Upper lobe of left lung (tissue), 6 donors: ENCODE measurements at places on chromosomes 4 and X.
A peak's percentile ranks its signal among the peaks of the same experiment; 100 is the strongest.

- DNase-seq = no peak
These were observed 53.7 kb downstream of the PRKX start for GRCh38 chrX:3659761-3660160.

DNA sequence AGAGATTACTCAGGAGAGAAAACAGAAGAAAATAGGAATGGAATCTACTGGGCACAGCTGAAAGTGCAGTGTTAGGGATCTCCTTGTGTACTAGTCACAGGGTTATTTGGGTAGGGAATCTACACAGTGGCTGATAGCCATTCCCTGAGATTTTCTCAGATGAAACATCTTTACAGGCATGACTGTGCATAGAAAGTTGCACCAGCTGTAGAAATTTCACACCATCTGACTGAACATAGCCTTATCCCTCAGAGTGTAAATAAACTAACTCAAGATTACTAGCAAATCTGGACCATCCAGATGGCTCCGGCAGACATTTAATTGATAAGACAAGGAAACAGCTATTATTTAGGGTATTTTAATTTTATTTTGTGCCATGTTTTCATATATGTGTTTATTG lies 2053.5 kb upstream of the TENM3 start:
- DNase-seq = no peak

GRCh38 chr4:2417765-2418649 lies at the start of gene ZFYVE28:
Gene ZFYVE28 (minus strand): TSS chr4:2418645. CDS start chr4:2418323, 322 bp downstream.
- no peak for DNase-seq

GRCh38 chr4:109648266-109648996 lies 54.8 kb downstream of the CASP6 start:
- no peak for DNase-seq

DNA sequence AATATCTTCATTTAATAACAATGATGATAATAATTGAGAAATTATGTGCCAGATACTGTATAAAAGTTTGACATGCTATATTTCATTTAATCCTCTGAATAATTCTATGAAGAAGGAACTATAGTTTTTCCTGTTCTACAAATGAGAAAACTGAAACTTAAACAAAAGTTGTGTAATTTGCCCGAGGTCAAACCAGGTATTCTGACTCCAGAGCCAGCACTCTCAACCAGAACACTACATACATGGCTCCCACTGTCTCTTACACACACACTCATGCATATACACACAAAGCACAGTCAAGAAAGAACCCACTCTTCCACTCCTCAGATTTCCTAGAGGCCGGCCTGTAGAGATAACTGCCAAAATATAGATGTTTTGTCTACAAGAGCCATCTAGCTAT lies 374.0 kb upstream of the EMCN start:
- no peak for DNase-seq

DNA sequence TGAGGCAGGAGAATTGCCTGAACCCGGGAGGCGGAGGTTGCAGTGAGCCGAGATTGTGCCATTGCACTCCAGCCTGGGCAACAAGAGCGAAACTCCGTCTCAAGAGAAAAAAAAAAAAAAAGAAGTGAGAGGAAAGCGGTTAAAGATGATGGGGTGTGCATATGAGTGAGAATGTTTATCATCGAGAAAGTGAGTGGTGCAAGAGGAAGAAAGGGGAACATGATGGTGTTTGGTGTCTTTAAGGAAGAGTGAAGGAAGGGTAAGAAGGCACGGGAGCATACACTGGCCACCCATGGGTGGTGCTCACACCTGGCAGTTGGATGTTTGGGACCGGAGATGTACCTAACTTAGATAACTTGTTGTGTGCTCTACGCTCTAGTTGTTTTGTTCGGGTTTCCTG lies 62.2 kb downstream of the STOX2 start:
- no peak for DNase-seq

DNA sequence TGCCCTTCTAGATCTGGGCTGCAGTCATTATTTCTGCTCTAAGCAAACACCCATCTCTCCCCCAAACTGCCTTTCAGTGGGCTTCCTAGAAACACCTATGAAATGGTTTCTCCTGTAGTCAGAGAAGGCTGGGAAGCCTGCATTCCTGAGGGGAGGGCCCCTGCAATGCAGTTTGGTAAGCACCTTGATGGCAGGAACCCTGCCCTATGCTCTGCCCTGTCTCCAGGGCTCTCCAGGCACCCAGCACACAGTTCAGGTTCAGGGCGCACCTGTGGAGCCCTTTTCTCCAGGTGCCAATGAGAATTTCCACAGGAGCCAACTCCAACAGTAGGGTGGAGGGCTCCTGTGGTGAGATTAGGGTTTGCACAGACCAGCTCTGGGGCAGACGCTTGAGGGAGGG lies 69.1 kb upstream of the FBXW7 start:
- DNase-seq = no peak

GRCh38 chr4:130064471-130064870 lies 968.5 kb downstream of the C4orf33 start:
- DNase-seq = no peak

DNA sequence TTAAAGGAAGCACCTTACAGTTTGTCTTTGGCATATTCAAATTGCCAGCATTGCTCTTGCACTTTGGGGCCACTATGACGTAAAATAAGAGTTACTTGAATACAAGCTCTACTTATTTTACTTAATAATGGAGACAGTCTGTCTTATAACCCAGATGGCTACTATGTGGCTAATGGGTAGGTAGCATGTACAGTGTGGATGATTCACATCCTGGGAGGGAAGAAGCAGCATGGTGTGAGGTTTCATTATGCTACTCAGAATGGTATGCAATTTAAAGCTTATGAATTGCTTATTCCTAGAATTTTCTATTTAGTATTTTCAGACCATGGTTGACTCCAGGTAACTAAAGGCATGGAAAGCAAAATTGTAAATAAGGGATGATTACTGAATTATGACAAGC lies 761.8 kb upstream of the ATOH1 start:
- DNase-seq = no peak

- DNase-seq = no peak
These were observed 25.7 kb downstream of the NKX1-1 start for GRCh38 chr4:1380368-1381151.

- no peak for DNase-seq
These were observed 103.4 kb downstream of the QRFPR start for GRCh38 chr4:121277194-121278105.

DNA sequence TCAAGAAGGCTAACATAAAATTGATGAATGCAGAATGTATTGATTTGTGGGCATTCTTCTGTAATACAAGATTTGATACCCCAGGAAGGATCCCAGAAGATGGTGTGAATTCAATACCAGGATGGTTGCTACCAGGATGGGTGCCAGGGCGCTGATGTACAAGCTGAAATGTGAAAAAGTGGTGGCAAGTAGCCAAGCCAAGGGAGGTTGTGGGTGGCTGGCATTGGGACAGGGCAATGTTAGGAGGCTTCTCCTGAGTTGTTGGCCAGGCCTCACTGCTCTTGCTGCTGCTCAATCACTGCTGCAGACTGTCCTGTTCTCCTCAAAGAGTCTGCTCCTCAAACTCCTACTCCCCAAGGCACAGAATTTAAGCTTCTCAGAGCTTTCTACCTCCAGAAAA lies 77.1 kb downstream of the RBM46 start:
- DNase-seq = no peak

- peak; percentile 31 for DNase-seq
These were observed 237.5 kb downstream of the BCOR start for GRCh38 chrX:39859991-39860861.

- no peak for DNase-seq
These were observed 62.3 kb downstream of the FAM193A start for GRCh38 chr4:2598511-2599303.

DNA sequence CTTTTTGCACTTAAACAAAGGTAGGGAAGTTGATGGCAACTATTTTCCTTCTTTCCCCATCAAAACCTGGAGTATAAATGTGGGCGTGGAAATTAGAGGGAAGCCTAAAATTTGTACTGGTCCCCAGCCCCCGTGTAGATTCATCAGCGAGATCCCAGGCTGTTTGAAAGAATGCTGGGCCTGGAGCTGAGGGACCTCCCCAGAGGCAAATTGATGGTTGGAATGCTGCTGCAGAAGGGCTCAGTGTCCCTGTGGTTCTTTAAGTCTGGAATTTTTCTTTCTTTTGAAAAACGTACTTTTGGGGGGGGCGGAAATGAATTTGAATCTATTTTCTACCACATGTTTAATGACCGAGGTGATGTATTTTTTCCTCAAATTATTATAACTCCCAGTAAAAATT lies 197.2 kb downstream of the CBR4 start:
- no peak for DNase-seq

DNA sequence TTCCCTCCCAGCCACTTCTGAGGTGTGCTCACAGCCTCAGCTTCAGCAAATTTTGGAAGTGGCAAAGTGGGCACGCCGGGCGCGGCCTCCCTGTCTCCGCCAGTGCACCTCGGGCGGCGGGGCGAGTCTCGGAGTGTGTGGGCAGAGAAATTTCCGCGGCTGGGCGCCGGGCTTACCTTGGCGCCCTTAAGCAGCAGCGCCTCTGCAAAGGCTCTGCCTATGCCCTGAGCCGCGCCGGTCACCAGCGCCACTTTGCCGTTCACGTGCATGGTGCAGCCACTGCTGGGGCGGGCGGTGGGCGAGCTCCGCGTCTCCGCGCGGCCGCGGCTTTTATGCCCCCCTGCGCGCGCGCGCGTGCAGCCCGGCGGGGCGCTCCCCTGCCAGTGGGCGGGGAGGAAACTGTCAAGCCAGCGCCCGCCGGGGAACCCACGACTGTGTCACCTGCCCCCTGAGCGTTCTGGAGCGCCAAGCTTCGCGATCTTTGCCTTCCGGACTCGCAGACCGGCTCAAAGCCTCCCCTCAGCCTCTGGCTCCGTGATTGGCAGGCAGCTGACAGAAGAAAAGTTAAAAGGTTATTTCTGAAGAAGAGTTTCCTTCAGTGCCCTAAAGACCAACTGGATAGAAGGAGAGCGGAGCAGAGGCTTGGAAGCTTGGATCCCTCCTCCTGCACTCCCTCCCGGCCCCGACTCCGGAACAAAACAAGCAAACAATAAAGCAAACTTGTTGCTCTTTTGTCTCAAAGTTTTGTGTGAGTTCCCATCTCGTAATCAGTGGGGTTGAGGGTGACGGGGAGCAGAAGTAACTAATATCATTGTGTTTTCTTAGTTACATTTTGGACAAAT lies at the start of gene HPGD:
TSS of gene HPGD (minus strand) at position 306 of the 842 bp plus-strand sequence. CDS start at position 269, 37 bp downstream.
- DNase-seq = peak; percentile 94

- no peak for DNase-seq
These were observed 763.5 kb upstream of the FRG1 start for GRCh38 chr4:189177130-189177529.

DNA sequence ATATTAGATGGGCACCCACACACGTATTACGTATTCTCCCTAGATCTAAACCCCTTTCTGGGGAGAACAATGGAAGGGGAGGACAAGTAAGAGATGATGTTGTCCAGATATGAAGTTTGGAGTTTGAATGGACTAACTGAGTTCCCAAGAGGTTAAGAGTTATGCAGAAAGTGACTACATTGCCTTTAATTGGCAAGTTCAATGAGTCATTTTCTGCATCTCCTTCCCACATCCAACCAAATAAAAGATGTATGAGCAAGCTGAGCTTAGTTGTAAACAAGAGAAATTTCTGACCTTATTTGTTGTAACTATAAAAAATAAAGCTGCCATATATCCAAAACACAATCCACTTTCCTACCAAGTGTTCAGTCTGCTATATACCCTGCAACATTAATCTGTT lies 50.5 kb downstream of the TIGD2 start:
- no peak for DNase-seq

- DNase-seq = no peak
These were observed 163.6 kb downstream of the CEP135 start for GRCh38 chr4:56112377-56112776.

DNA sequence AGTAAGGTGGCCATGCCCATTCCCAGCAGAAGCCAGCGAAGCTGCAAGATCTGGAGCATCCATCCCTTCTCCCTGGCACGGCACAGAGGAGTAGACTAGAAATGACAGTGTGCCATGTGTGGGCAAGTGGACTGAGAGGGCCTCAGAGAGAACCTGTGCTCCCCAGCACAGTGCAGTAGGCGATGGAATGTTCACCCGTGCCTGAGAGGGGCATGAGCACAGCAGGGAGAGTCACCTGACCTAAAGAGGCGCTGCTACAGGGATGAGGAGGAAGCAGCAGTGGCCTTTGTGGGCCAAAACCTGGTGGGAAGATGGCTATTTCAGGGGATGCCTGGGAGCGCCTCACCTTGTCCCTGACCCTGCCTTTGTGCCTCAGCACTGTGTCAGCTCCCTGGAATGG lies 8.0 kb upstream of the CDKN2AIP start:
- DNase-seq = no peak

GRCh38 chr4:174873931-174874330 lies 44.2 kb upstream of the ADAM29 start:
- DNase-seq = no peak

DNA sequence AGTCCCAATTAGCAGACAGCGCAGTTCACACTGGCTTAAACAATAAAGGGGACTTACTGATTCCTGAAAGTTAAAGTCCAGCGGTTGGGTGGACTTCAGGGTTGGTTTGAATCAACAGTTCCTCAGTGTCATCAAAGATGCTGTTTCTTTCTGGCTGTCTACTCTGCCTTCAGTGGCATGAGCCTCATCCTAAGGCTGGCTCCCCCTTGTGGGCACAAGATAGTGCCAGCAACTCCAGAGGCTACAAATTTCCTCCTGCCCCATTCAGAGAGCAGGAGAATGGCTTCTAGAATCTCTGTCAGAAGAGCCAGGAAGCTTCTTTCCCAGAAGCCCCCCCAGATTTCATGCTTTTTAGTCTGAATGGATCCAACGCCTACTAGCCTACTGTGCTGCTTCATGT lies 82.4 kb upstream of the MTM1 start:
- no peak for DNase-seq

GRCh38 chr4:142347241-142347640 lies 498.9 kb downstream of the INPP4B start:
- DNase-seq = no peak

DNA sequence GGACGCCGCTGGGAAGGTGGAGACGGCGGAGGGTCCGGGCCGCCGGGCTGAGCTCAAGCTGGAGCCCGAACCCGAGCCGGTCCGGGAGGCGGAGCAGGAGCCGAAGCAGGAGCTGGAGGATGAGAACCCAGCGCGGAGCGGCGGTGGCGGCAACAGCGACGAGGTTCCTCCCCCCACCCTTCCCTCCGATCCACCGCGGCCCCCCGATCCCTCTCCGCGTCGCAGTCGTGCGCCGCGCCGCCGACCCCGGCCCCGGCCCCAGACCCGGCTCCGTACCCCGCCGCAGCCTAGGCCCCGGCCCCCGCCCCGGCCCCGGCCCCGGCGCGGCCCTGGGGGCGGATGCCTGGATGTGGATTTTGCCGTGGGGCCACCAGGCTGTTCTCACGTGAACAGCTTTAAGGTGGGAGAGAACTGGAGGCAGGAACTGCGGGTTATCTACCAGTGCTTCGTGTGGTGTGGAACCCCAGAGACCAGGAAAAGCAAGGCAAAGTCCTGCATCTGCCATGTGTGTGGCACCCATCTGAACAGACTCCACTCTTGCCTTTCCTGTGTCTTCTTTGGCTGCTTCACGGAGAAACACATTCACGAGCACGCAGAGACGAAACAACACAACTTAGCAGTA lies 483 bp downstream of the USP27X start:
- no peak for DNase-seq
